ENCODE measurements at places on chromosomes 16 and 17.
A peak's percentile ranks its signal among the peaks of the same experiment; 100 is the strongest.

DNA sequence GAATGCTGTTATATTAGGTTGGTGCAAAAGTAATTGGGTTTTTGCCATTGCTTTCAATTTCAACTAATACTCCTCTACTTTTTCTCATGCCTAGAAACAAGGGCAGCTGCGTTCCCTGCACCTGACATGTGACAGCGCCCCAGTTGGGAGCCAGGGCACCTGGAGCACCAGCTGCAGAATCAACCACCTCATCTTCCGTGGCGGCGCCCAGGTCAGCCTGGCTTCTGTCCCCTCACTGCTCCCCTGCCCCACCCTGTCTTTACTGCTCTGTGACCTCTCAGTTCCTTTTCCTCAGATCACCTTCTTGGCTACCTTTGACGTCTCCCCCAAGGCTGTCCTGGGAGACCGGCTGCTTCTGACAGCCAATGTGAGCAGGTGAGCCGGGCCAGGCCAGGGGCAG lies 16.4 kb upstream of the ITGAD start:
- DNase-seq = no peak

DNA sequence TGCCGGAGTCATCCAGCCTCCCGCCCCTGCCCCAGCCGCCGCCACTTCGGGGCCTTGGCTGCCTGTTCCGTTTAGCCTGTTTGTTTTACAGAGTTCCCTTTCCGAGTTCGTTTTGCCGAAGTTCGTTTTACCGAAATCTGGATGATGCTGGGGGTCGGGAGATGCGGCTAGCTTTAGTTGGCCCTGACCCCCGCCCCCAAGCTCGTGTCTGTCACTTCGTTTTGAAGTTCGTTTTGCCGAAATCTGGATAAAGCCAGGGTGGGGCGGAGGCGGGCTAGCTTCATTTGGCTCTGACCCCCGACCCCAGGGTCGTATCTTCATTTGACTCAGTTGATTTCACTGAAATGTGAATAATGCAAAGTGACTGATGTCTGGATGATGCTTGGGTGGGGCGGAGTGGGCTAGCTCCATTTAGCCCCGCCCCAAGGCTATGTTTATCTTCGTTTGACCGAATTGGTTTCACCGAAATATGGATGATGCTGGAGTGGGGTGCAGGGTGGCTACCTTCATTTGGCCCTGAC lies 591 bp downstream of the PSMD7 start:
- DNase-seq = no peak

GRCh38 chr17:11944587-11944986 lies 52.7 kb downstream of the ZNF18 start:
- DNase-seq = no peak

GRCh38 chr17:4858068-4858881 lies 25.1 kb downstream of the MINK1 start:
- DNase-seq = no peak

GRCh38 chr17:948284-948852 lies 31.2 kb downstream of the NXN start:
- DNase-seq = no peak

DNA sequence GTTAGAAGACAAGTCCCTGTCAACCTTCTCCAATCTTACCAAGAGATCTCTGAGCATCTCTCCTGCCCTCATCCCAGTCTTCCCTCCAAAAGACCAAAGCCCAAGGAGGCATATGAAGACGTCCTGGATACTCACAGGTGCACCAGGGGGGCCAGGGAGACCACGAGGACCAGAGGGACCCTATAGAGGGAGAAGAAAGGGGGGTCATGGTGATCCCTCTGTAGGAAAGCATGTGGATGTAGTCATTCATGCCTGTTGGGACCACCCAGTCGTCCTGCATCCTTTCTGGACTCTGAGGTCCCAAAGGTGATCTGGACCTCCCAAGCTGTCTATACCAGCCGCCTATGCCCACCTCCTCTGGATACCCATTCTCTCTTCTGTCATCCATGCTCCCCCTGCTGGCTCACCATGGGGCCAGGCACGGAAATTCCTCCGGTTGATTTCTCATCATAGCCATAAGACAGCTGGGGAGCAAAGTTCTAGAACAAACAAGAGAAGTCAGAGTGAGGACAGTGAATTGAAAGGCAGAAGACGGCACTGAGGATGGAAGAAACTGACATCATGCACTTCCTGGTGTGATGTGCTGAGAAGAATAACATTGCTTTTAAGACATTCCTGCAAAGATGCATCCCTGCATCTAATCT lies 3.3 kb downstream of the COL1A1 start:
- peak; percentile 22 for DNase-seq

GRCh38 chr17:43359469-43360110 lies 39.2 kb upstream of the ARL4D start:
- no peak for DNase-seq

- DNase-seq = no peak
These were observed 545.2 kb upstream of the CDH11 start for GRCh38 chr16:65667011-65667578.

- no peak for DNase-seq
These were observed 14.3 kb upstream of the NAT9 start for GRCh38 chr17:74790161-74791058.

GRCh38 chr17:8377422-8377821 lies 918 bp upstream of the KRABD2 start:
- no peak for DNase-seq

GRCh38 chr16:67116388-67117311 lies 6.9 kb downstream of the PHAF1 start:
- DNase-seq = no peak

All from effector CD8-positive, alpha-beta T cell (primary cell).